ENCODE measurements at places on chromosomes 1 and 21.

GRCh38 chr1:170967042-170967910, 31.9 kb downstream of the MROH9 start:
- peak; percentile 44 for DNase-seq

GRCh38 chr1:185077374-185077773, 32.0 kb downstream of the RNF2 start:
- DNase-seq: no peak

DNA sequence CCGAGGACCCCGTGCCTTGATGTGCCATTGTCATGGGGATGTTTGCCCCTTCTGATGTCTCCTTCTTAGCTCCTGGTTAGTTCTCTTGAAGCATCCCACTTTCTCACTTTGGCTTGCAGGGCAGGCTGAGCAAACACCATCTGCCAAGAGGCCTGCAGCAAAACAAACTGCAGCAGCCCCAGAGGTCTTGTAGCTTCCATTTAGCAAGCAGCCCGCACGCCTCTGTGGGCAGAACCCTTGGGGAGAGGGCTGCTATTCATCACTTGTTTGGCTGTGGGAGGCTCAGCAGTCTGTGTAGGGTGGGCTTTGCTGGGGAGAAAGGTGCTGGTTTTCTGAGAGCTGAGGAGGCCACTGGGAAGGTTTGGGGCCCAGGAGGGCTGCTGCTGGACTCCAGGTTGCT, 56.7 kb downstream of the KCNC4 start:
- no peak for DNase-seq

DNA sequence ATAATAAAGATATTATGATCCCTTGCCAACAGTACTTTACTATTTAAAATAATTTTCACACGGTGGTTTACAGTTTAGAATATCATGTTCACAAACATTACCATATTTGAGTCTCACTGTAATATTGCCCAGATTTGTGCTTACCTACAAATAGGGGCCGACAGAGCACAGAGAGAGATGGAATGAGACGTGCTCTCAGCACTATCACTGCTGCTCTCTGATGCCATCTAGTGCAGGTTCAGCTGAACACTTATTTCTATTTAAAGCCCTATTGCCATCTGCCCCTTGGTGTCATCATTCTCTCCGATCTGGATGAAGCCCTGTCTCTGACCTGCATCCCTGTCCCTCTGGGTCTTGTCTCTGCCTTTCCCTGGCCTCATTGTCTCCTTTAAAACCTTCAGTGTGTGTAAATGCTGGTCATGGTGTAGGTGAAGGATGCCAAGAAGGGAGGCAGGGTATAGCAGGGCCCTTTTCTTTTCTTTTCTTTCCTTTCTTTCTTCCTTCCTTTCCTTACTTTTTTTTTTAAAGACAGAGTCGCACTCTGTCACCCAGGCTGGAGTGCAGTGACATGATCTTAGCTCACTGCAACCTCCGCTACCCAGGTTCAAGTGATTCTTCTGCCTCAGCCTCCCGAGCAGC, 6.9 kb upstream of the GPATCH4 start:
- peak; percentile 96 for DNase-seq

DNA sequence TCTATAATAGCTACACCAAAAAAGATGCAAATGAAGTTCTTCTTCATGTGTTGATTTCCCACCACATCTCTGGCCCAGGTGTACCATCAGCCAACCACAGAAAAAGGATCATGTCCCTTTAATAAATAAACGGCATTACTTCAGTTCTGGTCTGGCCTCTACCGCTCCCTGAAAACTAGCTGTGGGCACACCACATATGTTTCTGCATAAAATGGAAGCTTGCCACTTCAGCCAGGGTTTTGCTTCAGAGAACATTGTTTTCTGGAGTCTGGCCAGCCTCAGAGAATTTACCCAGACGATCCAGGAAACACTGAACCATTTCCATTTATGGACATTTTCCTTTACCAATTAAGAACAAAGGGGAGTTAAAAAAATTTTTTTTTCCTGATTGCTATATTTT, 5.8 kb upstream of the LAMC2 start:
- DNase-seq: peak; percentile 96

- no peak for DNase-seq
Observed at GRCh38 chr1:206037581-206037980, 13.9 kb upstream of the CTSE start.

- DNase-seq: peak; percentile 78
Observed at GRCh38 chr1:25472471-25472870, 41.8 kb downstream of the MACO1 start.

- no peak for DNase-seq
Observed at GRCh38 chr1:190942475-190942874, 464.8 kb upstream of the BRINP3 start.

- DNase-seq: peak; percentile 52
Observed at GRCh38 chr21:45330075-45330781, 42.5 kb upstream of the POFUT2 start.

- DNase-seq: no peak
Observed at GRCh38 chr1:241186716-241187115, 170.3 kb downstream of the RGS7 start.

GRCh38 chr1:219563568-219563967, 49.3 kb downstream of the ZC3H11B start:
- DNase-seq: no peak

DNA sequence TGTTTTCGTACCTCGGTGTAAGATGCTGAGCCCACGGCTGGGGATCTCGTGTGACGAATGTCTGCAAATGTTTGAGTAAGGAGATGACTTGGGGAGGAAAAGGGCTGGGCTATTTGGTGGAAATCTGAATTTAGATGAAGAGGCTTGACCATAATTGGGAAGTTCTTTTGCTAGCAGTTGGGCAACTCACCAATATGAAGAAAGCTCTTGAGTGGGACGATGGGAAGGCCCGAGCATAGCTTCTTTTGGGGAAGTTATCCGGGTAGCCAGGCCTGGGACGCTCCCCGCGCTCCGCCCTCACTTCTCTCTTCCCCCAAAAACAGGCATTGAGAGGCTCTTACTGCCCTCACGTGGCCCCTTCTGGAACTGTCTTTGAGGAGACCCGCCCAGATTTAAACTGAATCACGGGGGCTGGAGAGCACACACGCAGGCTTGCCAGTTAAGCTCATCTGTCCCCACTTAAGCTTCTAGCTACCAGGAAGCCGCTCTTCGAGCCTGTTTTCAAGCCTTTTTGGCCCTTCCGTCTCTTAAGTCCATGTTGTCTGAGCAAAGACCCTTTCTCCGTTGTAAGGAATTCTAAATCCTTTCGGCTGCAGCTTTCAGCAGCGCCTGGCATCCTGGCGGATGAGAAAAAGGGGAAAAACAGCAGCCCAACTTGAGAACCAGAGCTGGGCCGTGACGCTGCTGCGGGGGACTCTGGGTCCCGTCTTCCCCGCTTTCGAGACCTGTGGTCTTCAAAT, 93.1 kb downstream of the NID1 start:
- peak; percentile 94 for DNase-seq

GRCh38 chr21:26814386-26814785, 30.8 kb downstream of the ADAMTS1 start:
- DNase-seq: no peak

- DNase-seq: no peak
Observed at GRCh38 chr21:39326607-39327307, 13.3 kb upstream of the BRWD1 start.

GRCh38 chr21:26751305-26751704, 93.9 kb downstream of the ADAMTS1 start:
- DNase-seq: no peak

GRCh38 chr1:79380078-79380477, 373.5 kb upstream of the ADGRL4 start:
- DNase-seq: no peak

GRCh38 chr1:61301824-61302657, 219.7 kb downstream of the NFIA start:
- DNase-seq: no peak

DNA sequence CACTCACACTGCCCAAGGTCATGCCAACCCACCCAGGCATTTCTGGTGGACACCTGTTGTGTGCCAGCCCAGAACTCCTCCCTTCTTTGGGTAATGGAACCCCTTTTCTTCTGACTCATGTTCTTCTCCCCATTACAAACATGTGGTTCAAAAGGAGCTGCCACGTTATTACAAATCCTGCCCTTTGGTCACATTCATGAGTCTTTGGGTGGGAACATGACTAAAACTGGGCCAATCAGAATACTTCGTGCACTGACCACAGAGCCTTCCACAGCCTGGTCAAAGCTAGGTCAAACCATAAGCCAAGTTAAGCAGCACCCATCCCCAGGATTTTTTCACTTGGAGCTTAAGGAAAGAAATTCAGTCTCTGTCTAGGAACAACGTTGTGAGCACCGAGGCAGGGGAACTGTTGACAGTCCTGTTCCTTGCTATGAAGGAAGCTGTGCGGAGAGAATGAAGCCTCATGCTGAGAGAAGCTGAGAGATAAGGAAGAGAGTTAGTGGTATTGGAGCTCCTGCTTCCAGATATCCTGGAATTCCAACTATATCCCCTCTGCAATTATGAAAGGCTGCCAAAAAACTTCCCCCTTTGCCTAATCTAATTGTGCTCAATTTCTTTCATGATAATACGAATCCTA, 46.8 kb upstream of the DIPK1A start:
- no peak for DNase-seq

DNA sequence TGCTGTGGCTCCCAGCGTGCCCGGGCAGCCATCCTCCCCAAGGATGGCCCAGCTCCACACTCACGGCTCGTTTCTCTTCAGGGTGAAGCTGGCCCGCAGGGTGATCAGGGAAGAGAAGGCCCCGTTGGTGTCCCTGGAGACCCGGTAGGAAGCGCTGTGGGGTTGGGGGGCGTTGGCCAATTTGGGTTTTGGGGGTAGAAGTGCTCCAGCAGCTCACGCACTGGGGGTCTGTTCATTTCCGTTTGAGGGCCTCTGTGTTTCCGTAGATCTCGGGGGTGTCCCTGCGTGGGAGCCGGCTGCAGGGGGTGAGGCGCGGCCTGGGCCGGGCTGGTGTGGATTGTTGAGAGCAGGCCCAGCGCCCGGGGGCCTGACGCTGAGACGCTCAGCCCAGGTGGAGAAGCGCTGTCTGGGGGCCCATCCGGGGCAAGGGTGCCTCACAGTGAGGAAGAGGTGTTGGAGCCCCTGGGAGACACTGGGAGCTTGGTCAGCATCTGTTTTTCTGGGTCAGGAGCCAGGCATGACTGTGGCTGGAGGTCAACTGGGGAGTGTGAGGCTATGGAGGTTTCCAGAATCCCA, 12.6 kb downstream of the COL6A1 start:
- DNase-seq: no peak

DNA sequence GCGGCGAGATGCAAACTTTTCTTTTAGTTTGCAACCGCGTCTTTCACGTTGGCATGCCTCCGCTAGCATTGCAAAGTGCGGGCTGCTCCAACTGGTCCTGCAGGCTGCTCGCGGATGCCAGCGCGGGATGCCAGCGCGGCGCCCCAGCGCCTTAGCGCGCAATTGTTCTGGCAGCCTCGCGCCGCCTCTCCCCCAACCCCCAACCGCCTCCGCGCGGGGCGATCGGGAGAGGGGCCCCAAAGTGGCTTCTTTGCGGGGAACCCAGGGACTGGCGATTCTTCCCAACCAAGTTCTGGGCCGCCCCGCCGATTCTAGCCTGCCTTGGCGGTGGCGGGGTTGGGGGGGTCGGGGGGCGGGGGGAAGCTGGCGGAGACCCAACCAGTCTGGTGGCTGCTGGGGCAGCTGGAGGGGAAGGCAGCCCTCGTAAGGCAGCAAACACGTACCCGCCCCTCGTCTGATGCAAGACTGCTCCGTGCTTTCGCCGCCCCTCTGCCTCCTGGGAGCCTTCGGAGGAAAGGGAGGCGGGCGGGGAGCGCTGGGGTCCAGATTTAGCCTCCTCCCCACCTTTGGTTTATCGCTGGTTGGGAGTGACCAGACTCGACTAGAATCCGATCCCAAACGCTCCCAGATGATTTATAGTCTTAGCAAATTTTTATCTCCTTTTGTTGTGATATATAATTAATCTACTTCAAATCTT, 756 bp downstream of the PHGDH start:
- DNase-seq: peak; percentile 59

DNA sequence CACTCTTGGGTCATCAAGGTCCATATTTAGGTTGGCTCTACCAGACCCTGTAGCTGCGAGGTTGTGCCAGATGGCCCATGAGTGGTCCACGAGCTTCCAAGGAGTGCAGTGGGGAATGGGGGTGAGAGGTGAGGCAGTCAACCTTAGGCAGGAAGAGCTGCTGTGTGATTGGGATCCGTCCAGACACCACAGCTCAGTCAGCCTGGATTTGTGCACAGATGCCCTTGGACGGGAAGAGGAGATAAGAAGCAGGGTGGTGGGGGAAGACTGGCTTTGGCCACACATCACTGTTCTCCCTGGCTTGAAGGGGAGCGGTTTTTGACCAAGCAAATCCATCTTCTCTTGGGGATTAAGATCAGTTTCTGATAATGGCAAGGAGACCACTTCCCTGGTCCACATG, 130.6 kb downstream of the IGSF21 start:
- DNase-seq: no peak

DNA sequence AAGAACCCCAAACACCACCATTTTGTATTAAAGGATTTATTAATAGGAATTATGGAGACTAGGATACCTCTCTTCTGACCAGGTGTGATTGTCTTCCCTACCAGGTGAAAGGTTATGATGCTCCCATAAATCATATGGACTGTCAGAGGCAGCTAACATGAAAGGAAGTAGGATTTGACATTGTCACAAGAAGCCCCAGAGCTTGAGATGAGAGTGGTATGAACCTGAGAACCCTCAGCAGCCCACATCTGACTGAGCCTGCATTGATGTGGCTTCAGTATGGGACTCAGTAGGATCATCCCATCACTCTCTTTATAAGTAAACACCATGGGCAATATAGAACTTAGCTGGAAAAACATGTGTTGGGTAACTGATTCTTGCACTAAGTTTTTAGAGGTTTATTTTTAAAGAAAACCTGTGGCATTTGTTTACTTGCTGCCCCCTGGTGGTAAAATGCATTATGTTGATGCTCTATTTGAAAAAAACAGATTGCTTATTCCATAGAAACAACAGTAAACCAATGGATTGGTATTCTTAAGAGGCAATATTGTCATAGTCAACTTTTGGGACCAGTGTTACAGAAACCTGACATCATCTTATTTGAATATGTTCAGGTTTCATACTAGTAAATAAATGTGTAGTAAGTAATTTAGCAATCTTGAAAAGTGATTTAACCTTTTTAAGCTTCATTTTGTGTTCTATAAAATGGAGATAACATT, 16.6 kb upstream of the CACYBP start:
- peak; percentile 71 for DNase-seq

- DNase-seq: no peak
Observed at GRCh38 chr21:29168891-29169315, 38.5 kb downstream of the MAP3K7CL start.

DNA sequence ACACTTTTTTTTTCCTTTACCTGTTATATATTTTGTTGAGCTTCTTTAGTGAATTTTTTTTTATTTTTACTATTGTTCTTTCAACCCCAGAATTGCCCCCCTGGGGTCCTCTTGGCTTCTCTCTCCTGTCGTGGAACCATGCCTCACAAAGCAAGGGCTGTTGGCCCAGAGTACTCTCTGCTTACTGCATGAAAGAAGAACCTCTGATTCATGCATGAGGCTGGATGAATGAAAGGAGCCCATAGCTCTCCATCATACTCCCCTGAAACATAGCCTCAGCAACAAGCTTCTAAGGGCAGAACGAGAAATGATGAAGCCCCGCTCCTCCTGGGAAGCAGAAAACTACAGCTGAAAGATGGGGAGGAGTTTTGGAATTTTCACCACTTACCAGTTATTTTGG, 1441.0 kb downstream of the BRINP3 start:
- no peak for DNase-seq

GRCh38 chr1:2288311-2288710, 60.2 kb downstream of the SKI start:
- no peak for DNase-seq

Data from cerebellar cortex (tissue), 1 donor.